Activated T-cell treated with anti-CD3 and anti-CD28 coated beads, Interleukin-2, amount 50 U/mL, for 24 hours (primary cell): ENCODE measurements at places on chromosomes 6 and 20.

- DNase-seq, result no peak
These were observed 10.5 kb downstream of the MANBAL start for GRCh38 chr20:37299718-37300528.

DNA sequence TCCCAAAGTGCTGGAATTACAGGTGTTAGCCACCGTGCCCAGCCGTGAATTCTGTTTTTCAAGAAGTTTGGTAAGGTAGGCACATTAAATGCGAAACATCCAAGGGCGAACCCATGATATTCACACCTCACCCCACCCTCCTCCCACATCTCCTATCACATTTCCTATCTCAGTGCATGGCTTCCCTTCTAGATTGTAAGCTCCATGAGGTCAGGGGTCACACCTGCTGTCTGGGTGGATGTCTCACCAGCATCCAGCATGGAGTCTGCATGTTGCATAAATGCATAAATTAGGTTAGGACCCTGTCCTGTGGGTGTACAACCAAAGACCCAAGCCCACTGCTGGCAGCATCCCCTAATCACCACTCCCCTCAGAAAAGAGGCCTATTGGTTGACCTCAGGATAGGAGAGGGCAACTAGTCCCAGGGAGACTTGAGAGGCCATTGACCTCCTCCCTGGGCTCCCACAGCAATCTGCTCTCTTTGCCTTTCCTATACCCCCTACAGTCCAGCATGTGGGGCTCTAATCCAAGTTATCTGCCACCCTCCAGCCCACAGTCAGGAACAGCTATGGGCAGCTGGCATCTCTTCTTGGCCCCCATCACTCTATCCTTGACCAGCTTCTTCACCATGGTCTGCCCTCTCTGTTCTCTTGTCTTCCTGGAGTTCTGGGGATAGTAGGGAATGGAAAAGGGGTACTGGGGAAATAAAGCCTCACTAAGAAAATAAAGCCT lies 4.2 kb downstream of the PRRT1 start:
- DNase-seq, result no peak

- no peak for DNase-seq
These were observed 219.9 kb upstream of the ECI2 start for GRCh38 chr6:4355241-4355640.

DNA sequence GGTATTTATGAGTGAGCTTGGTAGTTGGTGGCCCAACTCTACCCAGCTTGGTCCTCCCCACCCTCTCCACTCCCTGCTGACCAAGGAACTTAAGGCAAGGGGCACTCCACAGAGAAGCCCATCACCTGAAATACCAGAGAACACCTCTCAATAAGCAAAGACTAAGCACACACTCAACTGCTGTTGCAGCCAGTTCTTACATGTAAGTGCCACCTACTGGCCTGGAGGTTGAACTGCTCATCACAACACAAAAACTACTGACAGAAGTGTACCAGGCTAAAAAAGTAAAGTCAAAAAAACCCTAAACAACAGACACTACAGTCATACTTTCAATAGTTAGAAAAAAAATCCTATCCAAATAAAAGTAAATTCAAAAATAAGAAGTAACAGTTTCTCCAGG lies 146.2 kb downstream of the FAM83B start:
- no peak for DNase-seq

GRCh38 chr6:133436652-133437051 lies 195.5 kb downstream of the EYA4 start:
- DNase-seq, result no peak

GRCh38 chr6:34333858-34334257 lies 58.6 kb downstream of the NUDT3 start:
- DNase-seq, result no peak

DNA sequence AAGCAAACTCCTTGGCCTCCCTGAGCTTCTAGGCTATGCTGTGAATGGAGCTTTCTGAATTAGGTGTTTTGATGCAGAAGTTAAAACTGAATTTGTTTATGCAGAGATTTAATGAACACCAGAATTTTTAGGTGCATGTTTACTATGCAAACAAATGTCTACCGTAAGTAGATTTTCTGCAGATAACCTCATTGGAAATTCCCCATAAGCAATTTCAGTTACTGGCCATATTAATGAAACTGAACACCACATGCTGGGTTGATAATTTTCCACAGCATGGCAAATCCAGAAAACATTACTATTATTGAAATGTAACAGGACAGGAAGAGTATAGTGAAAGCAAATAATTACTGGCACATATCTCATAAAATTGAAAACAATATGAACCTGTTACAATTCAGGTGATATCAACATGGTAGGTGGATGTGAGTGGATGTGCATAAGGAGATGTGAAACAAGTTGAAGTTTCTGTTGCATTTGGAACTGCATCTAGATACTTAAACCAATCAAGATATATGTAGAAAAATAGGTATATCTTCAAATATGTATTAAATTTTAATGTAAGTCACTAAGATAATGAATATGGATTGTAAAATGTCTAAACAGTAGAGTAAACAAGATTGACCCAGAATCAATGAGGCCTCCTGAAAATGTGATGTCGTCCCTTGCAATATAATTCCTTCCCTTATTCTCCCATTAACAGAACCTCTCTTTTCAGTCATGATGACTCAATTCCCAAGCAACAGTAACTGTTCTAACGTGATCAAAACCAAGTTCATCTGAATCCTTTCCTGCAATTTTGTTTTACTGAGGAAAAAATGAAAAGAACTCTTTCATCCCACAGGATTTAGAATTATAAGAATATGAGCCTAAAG lies 11.0 kb downstream of the PTCHD4 start:
- DNase-seq, result no peak

- DNase-seq, result no peak
These were observed 19.4 kb downstream of the SLC35B3 start for GRCh38 chr6:8415913-8416312.

DNA sequence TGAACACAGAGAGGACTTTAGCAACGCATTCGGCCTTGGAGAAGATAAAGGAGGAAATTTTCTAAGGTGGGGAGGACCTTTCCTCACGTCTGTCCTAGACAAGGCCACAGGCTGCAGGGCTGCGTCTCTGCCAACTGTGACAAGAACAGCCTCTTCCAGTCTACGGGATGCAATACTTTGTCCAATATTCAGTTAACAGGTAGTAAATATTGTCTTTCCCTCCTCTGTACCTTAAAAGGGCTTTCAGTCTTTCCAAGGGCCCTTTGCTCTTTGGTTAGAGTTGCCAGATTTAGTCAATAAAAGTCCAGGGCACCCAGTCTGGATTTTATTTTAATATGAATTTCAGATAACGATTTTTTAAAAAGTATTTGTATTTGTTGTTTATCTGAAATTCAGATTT lies 78.2 kb downstream of the ELOVL4 start:
- no peak for DNase-seq

- no peak for DNase-seq
These were observed 68.7 kb downstream of the SYTL3 start for GRCh38 chr6:158718461-158719046.

DNA sequence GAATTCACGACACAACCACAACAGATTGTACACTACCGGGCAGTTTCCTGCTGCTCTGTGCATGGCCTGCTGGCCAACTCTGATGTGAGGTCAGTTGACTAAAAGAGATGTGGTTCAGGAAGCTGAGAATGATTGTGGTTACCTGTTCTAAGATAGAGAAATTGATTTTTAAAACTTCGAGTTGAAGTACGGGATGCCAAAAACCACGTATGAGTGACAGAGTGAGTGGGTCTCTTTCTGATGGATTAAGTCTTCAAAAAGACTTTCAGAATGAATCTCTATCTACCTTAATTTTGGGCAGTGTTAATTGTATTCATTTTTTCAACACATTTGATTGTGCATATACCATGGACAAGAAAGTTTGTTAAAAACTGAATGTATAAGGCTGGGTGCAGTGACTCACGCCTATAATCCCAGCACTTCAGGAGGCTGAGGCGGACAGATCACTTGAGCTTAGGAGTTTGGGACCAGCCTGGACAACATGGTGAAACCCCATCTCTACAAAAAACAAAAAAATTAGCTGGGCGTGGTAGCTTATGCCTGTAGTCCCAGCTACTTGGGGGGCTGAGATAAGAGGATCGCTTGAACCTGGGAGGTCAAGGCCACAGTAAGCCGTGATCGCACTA lies 121.2 kb downstream of the SGK1 start:
- DNase-seq, result no peak

DNA sequence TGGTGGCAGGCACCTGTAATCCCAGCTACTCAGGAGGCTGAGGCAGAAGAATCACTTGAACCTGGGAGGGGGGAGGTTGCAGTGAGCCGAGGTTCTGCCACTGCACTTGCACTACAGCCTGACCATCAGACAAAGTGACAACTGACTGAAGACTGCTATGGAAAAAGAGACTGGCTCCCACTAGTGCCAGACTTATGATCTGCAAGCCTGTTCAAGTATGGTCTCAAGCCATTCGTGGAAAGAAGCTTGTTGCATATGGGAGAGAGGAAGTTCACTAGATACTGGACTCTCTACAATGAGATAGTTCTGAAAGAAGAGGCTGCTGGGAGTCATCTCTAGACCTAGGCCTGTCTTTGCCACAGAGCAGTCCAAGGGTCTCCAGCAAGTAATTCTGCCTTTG lies 26.7 kb downstream of the MDN1 start:
- no peak for DNase-seq

- DNase-seq, result no peak
These were observed 155.9 kb upstream of the UST start for GRCh38 chr6:148590883-148591282.

GRCh38 chr6:116011520-116011919 lies 49.2 kb downstream of the FRK start:
- peak; percentile 29 for DNase-seq

DNA sequence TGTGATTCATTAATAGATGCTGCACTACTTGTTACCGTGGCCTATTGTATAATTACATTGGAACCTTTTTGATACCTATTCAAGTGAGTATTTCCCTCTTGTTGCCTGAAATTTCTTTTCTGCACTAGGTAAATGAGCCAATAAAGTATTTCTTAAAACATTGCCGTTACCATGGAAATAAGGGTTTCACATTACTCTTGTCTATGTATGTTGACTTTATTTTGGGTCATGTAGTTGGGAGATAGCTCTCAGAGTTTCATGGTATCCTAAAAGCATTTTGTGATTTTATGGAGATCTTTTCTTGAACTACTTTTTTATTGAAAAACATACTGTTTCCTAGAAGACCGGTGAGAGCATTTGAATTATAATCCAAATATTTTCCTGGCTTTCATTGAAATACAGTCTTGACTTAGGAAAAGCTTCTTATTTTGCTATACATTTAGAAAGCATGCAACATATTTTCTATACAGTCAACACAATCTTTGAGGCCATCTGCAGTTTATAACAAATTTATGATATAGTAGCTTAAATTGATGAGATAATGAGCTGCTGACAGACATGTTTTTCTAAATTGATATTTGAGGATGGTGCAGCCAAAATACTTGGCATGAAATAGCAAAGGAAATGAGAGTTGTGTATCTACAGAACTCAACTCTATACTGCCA lies 650.4 kb downstream of the RFPL4B start:
- no peak for DNase-seq

DNA sequence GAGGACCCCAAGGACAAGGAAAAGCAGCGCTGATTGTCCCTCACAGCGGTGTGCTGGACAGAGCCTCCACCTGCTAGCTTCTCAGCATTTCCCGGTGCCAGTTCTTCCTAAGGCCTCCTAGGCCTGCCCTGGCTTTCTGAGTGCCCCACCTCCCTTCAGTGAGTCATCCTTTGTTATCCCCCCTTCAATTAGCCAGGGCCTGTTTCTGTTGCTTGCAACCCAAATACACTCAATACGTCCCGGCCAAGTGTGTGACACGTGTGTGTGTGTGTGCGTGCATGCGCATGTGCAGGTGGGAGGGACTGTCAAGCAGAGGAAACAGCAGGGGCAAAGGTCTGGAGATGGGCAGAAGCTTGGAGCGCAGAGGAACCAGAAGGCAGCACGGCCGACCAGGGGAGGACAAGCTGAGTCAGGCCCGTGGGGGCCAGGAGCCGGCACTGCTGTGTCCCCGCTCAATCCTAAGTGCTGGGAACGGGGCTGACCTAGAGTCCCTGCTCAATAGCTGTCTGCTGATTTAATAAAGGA lies 159.8 kb downstream of the PREX1 start:
- no peak for DNase-seq

DNA sequence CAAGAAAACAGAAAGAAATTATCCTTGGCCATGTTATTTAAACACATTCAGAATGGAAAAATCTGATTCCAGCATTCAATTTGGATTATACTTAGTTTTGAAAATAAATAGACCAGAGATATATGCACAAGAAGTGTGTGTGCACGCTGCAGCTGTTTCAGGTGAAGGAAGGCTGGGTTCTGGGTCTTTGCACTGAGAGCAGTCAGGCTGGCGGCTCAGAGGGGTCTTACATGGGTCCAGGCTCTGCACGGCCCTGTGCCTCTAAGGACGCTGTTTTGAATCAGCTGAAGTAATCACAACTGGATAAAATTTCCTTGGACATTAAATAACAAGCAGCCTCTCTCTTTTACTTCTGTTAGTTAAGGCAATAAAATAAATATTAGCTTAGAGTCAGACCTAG lies 31.8 kb downstream of the GCLC start:
- DNase-seq, result no peak

DNA sequence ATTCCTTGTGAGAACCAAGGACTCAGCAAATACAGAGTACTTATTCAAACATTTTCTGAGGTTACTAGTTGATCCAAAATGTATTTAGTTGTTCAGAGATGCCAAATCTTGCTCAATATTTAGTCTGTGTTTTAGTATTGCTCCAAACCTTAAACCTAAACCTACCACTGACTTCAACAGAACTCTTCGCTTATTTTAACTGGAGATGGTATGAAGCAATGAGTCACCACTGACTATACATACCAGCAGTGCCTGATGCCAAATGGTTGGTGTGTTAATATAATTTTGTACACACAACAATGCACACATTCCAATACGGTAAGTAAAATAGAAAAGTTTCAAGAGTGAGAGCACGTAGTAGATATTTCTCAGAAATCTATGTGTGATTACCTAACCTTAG lies 1.9 kb upstream of the SPTLC3 start:
- no peak for DNase-seq

DNA sequence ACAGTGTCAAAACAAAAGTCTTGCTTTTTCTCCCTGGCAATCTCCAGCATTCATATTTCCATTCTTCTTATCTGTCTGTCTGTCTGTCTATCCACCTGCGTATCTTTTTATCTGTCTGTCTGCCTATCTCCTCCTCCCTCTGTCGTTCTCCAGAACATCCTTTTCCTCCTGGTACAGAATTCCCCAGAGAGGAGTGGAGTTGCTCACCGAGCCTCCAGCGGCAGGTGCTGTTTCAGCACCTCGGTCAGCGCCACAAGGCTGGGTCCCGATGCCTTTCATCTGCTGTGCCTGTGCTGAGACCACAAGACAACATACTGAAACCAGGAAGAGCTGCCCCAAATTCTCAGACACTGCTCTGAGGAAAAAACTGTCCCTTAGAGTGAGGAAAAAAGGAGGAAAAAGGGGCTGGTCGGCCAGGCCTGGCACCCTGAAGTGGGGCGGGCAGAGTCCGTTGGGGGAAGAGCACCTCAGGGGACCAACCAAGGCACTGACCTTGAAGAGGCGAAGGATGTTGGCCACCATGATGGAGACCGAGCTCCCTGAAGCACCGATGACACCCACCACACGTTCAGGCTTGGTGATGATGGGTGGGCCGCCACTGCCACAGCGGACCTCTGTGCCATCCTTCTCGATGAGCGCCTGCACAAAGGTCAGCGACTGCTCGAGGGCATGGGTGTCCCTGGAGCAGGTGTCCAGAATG lies 13.3 kb downstream of the GRM4 start:
- DNase-seq, result peak; percentile 49
